ENCODE measurements at places on chromosomes 4 and X. TPM values are rescaled to one million over a fixed set of nuclear protein-coding genes. Genes with fewer than 3 reads are reported as not detected.

The ERVMER34-1 gene
- total RNA-seq = 1.0 TPM

The PGM2 gene
- total RNA-seq = 25.0 TPM

The TMEM175 gene
- total RNA-seq = 42.4 TPM

The ARMCX2 gene
- 36.0 TPM for total RNA-seq

The PCDH18 gene
- total RNA-seq = 6.9 TPM

The RTL9 gene
- total RNA-seq = not detected

The MAGEA12 gene
- total RNA-seq = not detected

The NAT8L gene
- total RNA-seq = 0.46 TPM

- DNase-seq = no peak
Measured at GRCh38 chr4:147488556-147488955, 7.7 kb downstream of the EDNRA start.

GRCh38 chr4:78706302-78706701, 69.8 kb upstream of the BMP2K start:
- no peak for DNase-seq

DNA sequence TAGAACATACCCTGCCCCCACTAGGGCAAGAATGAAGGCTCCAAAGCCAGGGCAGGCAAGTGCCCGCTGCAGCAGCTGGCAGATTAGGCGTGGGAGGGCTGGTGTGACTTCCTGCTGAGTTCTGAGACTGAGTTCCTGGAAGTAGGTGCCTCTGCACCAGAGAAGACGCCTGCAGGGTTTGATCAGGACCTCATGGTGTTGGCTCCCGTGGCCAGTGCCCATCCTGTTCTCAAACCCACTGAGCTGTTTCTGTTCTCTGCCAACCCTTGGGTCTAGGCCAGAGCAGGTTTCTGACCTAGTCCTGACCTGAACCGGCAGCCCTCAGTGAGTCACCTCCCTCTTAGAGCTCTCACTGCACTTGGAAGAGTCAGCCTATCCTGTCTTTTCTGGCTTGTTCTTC, 220.7 kb downstream of the HS6ST2 start:
- DNase-seq = no peak

GRCh38 chr4:185112104-185112503, 31.0 kb upstream of the SLC25A4 start:
- DNase-seq = no peak

- no peak for DNase-seq
Measured at GRCh38 chrX:97401586-97402136, 518.0 kb downstream of the RPA4 start.

- peak; percentile 71 for DNase-seq
Measured at GRCh38 chr4:7358100-7358735, 76.5 kb downstream of the PSAPL1 start.

GRCh38 chr4:131488772-131489171, 1660.3 kb upstream of the PCDH10 start:
- DNase-seq = no peak

- DNase-seq = no peak
Measured at GRCh38 chr4:48639807-48640206, 140.3 kb downstream of the FRYL start.

GRCh38 chrX:96743367-96744073, 58.9 kb downstream of the DIAPH2 start:
- DNase-seq = no peak

DNA sequence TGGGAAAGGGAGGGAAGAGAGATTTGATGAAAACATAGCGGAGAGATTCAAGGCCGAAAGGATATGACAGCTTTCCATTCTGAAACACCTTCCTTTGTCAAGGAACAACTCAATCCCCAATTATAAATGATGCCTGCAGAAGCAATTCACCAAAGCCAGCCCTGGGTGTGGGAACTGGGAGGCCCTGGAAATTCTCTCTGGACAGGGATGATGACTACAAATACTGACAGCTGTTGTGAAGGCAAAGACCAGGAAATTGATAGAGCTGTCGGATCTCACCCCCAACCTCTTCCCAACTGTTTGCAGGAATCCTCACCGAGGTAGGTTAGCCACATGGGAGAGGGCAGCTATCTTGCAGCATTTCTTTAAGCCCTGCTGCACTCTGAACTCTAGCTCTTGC, 54.3 kb downstream of the CCDC149 start:
- no peak for DNase-seq

DNA sequence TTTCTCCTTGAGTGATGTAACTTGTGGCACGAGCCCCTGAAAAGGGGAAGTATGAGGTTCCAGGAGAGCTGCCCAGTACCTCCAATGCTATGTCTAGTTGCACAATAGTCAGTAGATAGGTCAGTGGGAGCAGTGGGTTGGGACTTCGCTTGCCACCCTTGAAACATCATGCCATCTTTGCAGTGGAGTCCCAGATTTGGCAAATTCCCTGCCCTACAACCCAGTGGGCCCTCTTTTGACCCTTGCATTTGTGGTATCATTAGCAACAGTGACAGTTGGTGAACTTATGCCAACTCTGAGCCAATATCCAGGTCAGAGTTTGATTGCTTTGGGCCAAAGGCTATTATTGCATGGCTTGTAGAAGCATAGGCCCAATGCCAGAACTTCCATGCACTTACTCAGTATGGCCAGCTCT, 12.3 kb downstream of the FHL1 start:
- no peak for DNase-seq
